ENCODE measurements at places on chromosomes 5 and 9. TPM values are rescaled to one million over a fixed set of nuclear protein-coding genes. Genes with fewer than 3 reads are reported as not detected.

- H3K36me3 ChIP-seq, result no peaks in the 10 kb centered on the region
- no peak overlapping the region for H3K4me3 ChIP-seq
- H3K4me1 ChIP-seq, result no peaks in the 10 kb centered on the region
- no peak overlapping the region for H3K27ac ChIP-seq
- no peaks in the 10 kb centered on the region for H3K27me3 ChIP-seq
Observed at GRCh38 chr5:127938746-127939145, 144.8 kb upstream of the SLC12A2 start.

GRCh38 chr9:127982912-127983311, 2.1 kb upstream of the EEIG1 start:
- DNase-seq, result peak; percentile 42
- H3K4me1 ChIP-seq, result peaks cover 83% of the 10 kb centered on the region
- peak overlapping the region; percentile 96 for H3K27ac ChIP-seq
- H3K27me3 ChIP-seq, result no peaks in the 10 kb centered on the region
- peaks cover 2% of the 10 kb centered on the region for H3K36me3 ChIP-seq

- no peaks in the 10 kb centered on the region for H3K27me3 ChIP-seq
- no peak within 1 kb of the TSS for H3K27ac ChIP-seq
- no peak for DNase-seq
- H3K4me3 ChIP-seq, result no peak within 1 kb of the TSS
- peaks cover 13% of the 10 kb centered on the region for H3K4me1 ChIP-seq
- peaks cover 10% of the 10 kb centered on the region for H3K36me3 ChIP-seq
Observed at GRCh38 chr9:123033352-123033751, at the start of gene GPR21. TSS of gene GPR21 (plus strand) at chr9:123033667. CDS start at chr9:123034567, 900 bp downstream.

DNA sequence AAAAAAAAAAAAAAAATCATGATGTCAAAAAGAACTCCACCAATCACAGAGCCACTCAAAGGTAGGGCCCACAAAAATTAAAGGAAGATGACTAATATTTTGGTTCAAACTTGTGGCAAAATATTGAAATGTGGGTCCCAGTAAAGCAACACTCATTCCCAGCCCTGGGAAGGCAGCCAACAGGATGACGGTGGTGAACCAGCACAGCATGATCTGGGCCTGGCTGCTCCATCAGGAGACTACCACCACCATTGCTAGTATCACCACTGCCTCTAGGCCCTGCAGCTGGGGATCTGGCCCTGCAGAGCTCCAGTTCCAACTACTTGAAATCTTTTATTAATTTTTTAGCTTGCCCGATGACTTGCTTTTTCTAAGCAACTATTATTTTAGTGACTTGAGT, 206.8 kb upstream of the ITGA1 start:
- no peaks in the 10 kb centered on the region for H3K4me1 ChIP-seq
- DNase-seq, result no peak
- no peaks in the 10 kb centered on the region for H3K27me3 ChIP-seq
- H3K36me3 ChIP-seq, result no peaks in the 10 kb centered on the region

DNA sequence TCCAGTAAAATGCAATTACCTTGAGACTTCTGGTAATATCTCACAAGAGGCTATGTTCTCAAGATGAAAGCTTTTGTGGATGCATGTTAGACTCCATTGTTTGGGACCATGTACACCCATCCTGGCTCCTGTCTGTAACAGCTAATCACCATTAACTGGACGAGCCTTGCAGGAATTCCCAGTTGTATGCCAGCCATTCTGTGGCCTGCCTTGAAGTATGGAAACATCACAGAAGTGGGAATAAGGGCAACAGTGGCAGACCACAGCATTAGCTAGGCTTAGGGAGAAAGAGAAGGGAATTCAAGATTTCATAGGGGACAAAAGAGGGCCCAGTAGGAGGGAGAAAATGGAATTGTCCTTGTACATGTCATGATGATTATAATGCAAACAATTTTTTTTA, 79.0 kb downstream of the RORB start:
- DNase-seq, result no peak
- H3K36me3 ChIP-seq, result no peaks in the 10 kb centered on the region
- no peaks in the 10 kb centered on the region for H3K27me3 ChIP-seq

The NUTM2G gene
- total RNA-seq, result not detected

The IL5 gene
- not detected for total RNA-seq

Data from B cell (primary cell).